Fibroblast of skin of right quadriceps (primary cell): ENCODE measurements at places on chromosomes 3 and 15.

GRCh38 chr3:37800022-37800551 lies 61.6 kb upstream of the CTDSPL start:
- DNase-seq, result peak; percentile 44

DNA sequence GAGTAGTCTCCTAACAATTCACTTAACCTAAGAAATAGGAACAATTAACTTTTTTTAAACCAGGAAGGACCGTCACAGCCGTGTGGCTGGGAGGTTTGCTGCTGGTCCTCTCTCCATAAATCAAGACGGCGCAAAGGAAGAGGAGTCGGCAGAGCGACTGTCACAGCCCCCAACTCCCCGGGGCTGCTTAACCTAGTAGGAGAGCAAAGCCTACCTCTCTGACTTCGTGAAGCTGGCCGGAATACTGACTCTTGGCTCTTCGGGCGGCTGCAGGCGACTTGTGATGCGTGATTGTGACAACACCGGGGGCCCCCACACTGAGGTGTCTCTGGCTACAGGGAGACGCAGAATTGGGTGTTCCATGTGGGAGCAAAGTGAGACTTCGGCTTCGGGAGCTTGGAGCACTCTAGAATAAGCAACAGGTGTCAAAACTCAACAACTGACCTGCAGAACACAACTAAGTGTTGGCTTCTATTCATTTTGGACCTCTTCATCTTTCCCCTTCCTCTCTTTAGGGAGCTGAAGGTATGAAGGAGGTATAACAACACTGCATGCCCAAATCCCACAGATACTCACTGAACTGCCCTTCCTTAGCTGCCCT lies 151.1 kb downstream of the OSBPL10 start:
- no peak for DNase-seq

DNA sequence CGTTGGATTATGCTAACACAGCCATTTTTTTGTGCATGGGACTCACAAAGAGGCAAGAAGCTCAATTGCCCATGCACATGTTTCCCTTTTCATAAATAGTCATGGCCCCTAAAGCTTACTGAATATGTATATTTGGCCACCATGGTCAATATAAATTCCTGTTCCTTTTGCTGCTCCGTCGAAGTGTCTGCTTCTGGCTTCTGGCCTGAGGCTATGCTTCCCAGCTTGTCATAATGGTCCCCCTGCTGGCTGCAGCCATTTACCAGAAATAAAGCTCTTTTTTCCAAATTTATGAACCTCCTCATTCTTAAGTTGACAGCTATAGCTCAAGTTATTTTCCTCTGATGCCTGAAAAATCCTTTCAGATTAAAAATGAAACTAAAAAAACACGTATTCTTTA lies 602.1 kb downstream of the VGLL3 start:
- DNase-seq, result no peak

DNA sequence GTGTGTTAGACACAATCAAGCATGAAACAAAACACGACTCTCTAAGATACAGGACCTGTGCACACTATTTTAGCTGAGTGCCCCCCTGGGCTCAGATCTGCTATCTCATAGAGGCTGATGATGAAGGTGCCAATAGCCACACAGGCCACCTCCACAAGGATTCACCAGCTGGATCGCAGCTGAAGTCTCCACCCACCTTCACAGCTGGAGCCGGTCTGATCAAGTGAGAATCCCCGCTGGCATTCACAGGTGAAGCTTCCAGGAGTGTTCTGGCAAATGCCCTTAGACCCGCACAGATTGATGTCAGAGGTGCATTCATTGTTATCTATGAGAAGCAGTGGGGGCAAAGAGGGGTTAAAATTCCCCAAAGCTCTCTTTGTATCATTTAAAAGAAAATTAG lies 90.1 kb downstream of the DUT start:
- no peak for DNase-seq

- DNase-seq, result no peak
Observed at GRCh38 chr3:128665362-128666021, 14.9 kb upstream of the RPN1 start.

DNA sequence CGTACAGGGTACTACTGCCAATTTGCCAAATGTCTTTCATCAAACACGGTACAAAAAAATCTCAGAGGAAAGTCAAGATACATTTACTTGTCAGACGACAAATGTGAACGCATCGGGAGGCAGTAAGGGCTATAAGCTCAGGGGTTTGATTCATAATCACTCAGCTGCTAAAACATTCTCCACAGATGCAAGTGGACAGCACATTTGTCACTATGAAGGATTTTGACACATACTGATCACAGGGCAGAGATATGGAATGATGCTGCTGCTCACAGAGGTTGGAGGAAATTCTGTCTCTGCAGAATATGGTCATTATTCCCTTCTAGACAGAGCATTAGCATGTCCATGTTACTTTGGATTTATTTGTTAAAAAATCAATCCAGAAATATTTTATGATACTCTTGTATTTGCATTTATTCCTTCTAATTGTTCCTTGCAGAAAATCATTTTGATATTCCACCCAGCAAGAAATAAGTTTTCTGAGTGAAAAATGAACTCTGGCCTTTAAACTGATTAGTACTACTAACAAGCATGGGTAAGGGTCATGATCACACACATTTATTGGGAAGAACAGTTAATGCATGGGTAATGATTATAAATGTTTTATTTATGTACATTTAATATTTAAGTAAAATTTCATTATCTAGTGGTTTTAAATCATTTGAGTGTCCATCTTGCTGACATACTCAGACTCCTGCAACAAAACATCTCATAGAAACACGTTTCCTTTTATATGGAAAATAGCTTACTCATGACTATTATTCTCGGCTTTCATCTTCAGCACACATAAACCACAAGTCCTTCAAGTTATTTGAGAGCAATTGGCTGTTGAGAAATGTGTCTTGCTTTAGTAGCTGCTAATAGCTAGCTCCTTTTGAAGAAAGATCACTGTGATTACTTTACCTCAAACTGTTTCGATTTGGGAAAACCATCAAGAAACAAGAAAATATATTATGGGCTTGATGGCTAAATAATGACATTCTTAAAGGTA lies 559.3 kb downstream of the MECOM start:
- DNase-seq, result peak; percentile 78

DNA sequence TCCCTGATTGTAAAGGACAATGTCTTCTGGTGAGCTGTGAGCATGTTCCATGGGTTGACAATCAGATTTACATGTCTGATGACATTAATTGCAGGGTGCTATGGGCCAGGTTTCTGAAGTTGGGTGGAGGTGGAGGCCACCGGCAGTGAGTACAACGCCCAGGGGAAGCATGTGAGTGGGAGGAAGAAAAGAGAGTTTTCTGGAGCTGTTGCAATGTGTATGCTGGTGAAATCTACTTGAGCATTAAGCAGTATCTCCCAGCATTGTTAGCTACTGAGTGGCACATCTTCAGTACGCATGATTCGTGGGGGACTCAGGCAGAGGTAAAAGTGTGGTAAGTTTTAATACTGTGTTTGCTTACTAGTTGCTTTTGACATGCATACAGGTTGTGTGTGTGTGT lies 26.6 kb downstream of the TMEM45A start:
- DNase-seq, result no peak

DNA sequence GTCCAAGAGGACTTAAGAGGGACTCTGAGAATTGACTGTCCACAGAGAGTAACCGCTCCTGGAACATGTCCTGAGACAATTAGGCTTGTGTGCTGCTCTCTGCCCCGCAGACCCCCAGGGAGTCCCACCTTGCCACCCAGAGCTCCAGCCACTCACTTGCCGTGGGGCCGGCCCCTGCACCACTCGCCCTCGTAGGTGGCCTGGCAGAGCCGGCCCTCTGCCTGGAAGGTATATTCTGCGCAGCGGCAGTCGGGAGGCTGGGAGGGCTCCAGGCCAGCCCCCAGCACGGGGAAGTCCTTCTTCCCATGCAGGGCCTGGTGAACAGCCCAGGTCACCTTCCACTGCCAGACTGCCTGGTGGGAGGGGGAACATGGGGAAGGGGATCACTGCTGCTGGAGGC lies 10.5 kb downstream of the ALS2CL start:
- no peak for DNase-seq

GRCh38 chr15:27576576-27576975 lies 522.5 kb downstream of the OCA2 start:
- no peak for DNase-seq

DNA sequence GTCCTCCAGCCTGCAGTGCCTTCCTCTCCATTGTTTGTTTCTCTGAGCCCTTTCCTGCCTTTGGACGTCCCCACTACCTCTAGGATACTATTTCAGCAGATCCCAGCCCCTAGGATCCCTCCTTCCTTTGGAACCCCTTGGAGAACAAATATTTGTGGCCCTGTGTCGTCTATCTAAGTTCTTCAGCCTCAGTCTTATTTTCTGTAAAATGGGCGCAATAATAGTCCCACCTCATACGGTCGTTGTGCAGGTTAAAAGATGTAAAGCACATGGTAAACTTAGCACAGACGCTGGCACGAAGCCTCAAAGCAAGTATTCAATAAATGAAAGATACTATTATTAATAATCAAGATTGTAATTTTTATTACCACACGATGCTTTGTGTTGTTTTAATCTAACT lies 122.0 kb downstream of the SV2B start:
- DNase-seq, result no peak

GRCh38 chr3:151008699-151009098 lies 36.2 kb upstream of the CLRN1 start:
- peak; percentile 61 for DNase-seq

DNA sequence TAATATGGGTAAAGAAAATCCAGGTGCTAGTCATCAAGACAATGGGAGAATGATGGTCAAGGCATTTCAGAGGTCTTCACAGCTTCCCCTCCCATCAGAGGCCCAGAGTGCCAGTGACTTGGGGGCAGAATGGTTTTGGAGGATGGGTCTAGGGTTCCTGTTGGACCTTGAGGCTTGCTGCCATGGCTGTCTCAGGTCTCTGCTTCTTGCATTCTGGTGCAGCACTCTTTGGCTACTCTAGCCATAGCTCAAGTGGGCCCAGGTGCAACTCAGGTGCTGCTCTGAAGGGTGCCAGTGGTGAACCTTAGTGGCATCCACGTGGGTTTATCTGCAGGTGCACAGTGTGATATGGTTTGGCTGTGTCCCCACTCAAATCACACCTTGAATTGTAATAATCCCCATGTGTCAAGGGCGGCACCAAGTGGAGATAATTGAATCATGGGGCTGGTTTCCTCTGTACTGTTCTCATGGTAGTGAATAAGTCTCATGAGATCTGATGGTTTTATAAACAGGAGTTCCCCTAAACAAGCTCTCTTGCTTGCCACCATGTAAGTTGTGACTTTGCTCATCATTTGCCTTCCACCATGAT lies 48.5 kb upstream of the PEX5L start:
- no peak for DNase-seq

- peak; percentile 50 for DNase-seq
Observed at GRCh38 chr3:157107644-157108133, 52.3 kb downstream of the CCNL1 start.

DNA sequence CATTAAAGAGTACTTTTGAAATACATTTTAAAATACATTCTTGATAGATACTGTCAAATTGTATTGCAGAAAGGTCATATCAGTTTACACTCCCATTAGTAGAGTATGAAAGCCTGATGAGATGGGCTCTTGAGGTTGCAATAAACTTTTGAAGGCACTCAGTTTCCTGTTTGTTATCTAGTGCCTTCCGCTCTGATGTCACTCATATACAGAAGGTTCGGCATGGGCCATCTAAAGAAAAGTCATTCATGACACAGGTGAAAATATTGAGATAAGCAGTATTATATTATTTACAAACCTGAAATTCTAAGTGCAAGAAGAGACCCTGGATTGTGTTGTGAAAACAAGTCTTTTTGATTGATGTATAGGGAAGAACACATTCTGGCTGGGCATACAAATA lies 36.5 kb upstream of the DENND4A start:
- no peak for DNase-seq

GRCh38 chr3:124402791-124403190 lies 327.5 kb upstream of the UMPS start:
- DNase-seq, result no peak

DNA sequence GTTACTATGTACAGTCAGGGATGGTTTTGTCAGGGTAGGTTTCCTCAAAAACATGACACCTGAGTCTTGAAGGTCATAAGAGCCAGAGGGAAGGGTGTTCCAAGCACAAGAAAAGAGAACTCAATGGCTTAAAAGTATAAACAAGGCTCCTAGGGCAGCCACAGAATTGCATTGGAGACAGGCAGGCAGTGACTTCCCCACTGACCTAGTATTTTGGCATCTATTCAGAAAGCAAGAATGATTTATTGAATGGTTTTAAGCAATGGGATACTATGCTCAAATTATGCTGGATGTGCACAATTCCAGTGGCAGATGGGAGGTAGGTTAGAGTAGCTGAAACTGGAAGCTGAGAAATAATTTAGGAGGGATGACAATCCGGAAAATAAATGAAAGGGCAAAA lies 54.0 kb downstream of the TSC22D2 start:
- DNase-seq, result peak; percentile 45

- peak; percentile 28 for DNase-seq
Observed at GRCh38 chr3:128316481-128316891, 150.2 kb downstream of the DNAJB8 start.

GRCh38 chr15:68416158-68416535 lies 15.8 kb downstream of the ITGA11 start:
- no peak for DNase-seq

DNA sequence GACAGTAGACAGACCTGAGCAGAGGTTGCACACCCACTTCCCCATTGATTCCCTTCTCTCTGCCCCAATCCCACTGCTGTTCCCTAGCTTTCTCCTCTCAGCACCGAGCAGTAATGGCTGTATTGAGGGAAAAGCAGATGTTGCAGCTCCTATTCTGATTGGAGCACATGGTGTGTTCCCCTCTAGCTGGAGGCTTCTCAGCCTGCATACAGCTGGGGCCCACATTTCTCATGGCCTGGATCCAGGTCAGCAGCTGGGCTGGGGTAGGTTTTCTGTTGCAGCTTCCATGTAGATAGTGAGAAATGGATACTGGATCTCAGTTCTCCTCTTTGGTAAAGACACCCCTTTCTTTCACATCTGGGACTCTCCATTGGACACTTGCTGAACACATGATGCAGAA lies 50.1 kb downstream of the RYR3 start:
- no peak for DNase-seq

- DNase-seq, result peak; percentile 81
Observed at GRCh38 chr15:39586387-39587095, 5.7 kb downstream of the THBS1 start.

GRCh38 chr3:133935843-133936769 lies 40.4 kb upstream of the RAB6B start:
- no peak for DNase-seq

GRCh38 chr15:78301828-78302227 lies 2.4 kb upstream of the SKIC8 start:
- DNase-seq, result peak; percentile 32

GRCh38 chr15:92811148-92811913 lies 88.8 kb upstream of the CHD2 start:
- DNase-seq, result no peak

GRCh38 chr3:142500211-142500610 lies 52.4 kb upstream of the XRN1 start:
- no peak for DNase-seq

- DNase-seq, result peak; percentile 53
Observed at GRCh38 chr3:86954226-86954625, 36.7 kb downstream of the VGLL3 start.

DNA sequence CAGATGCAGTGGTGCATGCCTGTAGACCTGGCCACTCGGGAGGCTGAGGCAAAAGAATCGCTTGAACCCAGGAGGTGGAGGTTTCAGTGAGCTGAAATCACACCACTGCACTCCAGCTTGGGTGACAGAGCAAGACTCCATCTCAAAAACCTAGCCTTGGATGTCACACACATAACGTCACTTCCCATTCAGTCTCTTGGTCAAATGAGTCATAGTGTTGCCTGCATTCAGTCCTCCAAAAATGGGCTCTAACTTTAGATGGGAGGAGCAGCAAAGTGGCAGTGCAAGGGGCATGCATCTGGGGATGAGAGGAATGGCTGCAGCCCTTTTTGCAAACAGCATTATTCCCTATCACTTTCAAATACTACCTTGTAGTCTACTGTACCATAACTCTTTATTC lies 62.9 kb upstream of the AGBL1 start:
- DNase-seq, result peak; percentile 21
